ENCODE measurements at places on chromosomes 12 and 14.

DNA sequence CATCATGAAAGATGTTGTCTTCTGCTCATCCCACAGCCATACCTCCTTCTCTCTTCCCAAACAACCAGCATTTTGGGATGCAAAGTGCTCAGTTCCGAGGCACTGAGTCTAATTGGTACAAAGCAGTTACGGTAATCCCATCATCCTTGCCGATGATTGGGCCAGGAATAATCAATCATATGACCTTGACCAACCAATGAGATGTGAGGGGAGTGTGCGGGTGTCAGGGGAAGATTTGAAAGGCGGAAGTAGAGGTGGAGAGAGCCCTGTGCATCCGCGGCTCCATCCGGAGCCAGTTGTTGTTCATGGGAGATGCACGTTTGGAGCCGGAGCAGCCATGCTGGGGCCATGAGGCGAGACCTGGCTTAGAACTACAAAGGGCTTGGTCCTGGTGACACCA, 67.3 kb downstream of the SYNE3 start:
- DNase-seq, result no peak

DNA sequence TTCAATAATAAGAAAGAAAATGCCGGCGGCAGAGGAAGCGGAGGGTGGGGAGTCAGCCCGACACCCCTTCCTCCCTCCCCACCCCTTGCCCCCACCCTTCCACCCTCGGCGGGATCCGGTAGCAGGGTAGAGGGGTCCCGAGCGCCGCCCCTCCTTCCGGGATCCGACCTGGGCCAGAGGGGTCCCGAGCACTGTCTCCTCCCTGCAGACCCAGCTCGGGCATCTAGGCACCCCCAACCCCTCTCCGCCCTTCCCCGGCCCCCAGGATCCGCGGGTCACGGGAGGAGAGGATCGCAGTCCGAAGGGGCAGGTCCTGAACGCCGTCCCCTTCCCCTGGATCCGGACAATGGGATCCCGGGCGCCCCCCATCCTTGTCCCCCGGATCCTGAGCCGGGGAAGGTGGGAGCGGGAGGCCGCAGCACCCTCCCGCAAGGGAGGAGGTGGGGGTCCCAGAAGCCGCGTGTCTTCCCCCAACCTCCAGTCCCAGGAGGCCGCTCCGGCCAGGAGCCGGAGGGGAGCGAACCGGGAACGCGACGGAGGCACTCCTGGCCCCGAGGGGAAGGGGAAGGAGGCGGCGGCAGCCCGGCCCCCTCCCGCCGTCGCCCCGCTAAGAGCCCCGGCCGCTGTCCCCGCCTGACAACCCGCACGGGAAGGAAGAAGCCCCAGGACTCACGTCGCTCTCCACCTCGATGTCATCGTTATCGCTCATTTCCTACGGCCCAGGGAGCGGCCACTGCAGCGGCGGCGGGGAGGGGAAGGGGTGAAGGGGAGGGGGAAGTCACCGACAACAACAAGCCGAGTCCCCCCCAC, 481 bp downstream of the MAX start:
- no peak for DNase-seq

GRCh38 chr14:32343926-32344430, 14.9 kb downstream of the AKAP6 start:
- DNase-seq, result no peak

DNA sequence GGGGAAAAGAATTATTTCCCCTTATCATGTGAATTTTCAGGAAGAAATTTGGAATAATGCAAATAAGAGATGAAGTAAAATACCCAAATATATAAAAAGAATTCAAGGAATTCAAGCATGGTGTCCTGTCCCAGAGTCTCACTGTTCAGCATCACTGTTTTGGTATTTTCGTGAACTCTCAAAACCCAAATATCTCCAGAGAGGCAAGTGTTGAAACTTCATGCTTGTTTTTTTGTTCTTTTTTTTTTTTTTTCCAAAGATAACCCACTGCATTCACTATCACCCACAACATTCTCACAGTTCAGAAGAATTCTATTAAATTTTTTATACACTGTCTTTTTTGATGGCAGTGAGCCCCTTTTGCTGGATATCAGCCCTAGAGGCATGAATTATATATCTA, 354.9 kb downstream of the DIO2 start:
- no peak for DNase-seq

DNA sequence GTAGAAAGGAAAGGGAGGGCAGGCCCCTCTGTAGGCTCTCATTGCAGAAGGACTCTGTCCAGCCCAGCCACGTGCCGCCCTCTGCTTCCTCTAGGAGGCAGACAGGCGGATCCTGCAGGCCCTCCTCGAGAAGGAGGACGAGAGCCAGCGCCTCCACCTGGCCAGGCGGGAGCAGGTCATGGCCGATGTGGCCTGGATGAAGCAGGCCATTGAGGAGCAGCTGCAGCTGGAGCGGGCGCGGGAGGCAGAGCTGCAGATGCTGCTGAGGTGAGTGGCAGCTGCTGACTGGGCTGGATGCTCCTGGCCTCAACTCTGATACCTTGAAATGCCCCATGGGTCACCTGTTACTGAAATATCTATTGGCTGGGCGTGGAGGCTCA, 10.9 kb downstream of the TCHP start:
- no peak for DNase-seq

GRCh38 chr12:25904442-25904841, 54.0 kb upstream of the RASSF8 start:
- DNase-seq, result no peak

DNA sequence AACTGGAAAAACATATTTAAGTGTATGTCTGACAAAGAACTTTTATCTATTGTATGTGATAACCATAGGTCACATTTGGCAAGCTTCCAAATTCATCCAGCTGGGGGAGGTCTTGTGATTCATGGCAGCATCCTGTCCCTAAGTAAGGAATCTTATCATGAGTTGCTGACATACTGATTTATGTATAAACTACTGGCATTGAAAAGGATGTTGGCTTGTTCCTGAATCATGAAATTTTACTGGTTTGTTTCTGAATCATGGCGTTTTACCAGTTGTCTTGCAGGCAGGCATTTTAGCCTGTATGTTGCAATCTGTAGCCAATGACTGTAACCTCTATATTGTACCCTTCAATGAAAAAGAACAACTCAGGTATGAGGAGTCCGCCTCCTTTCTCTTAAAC, 244.8 kb downstream of the IPO8 start:
- no peak for DNase-seq

DNA sequence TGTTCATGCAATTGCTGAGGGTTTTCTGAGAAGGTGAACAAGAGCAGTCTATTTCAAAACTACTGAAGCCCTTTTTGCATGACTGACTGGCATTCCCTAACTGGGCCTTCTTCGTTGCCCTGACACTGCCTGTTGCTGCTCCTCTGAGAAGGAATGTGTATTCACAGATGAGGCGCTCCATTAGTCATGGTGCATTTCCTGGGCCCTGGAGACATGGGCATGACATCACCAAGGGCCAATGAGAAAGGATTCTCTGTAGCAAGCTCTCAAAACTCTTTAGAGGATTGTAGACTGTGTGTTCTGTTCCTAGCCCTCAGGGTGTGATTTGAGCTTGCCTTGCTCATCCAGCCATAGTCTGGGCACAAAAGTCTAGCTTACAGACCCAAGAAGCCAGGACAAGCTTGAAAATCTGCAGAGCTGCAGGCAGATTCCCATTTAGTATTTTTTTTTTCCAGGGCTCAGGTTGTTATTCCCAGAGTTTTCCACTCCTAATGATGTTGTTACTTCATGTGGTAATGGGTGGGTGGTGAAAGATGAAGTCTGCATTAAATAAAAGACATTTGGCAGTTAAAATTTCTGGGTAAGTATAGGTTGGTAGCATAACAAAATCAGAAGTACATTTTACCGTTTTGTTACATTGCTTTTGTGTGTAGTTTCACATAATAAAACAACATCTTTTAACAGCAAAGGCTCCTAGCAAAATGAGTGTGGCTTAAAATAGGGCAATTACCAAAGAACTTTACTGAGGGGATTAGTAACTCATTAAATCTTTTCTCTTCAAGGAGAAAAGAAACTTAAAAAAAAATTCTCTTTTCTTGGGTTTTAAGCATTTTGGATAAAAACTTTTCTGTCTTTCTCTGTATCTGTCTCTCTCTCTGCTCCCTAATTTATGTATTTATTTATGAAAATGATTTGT, 318.4 kb downstream of the RAD51B start:
- DNase-seq, result no peak

DNA sequence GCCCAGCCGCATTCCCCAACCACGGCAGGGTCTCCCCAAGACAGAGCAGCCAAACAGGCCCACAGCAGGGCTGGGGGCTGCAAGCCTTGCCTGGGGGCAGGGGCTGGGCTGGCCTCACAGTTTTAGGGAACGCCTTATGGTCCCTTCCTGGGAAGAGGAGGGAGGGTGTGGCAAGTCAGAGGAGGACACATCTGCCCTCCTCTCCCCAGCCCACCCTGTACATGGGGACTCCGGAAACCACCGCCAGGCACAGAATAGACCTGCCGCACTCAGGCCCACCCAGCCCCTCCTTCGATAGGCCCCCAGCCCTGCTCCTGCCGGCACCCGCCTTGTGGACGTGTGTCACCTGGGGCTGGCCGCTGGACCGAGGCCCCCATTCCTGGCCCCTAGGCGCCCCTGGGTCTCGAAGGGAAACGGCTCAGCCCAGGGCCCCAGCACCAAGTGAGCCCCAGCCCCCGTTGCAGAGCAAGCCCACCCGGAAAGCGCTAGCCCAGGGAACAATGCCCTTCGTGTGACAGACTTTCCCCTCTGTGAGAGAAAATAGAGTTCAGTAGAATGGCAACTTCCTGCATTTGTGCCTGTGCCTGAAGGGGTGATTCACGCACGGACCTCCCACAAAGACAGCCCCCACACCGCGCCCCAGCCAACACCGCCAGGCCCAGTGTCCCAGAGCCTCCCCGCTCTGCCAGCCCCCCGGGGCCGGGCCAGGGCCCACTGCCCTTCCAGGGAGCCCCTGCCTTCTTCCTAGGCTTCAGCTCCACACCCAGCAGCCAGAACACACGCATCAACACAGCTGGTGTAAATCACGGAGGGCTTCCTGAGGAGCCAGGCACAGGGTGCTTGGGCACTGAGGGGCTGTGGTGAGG, 12.0 kb upstream of the NUDT14 start:
- no peak for DNase-seq

- no peak for DNase-seq
These were observed at the start of gene CD9 for GRCh38 chr12:6200256-6201212. CD9 (plus strand) TSS chr12:6200400; CDS start chr12:6200500, 100 bp downstream.

GRCh38 chr12:3750616-3751015, 2.3 kb downstream of the CRACR2A start:
- DNase-seq, result no peak

DNA sequence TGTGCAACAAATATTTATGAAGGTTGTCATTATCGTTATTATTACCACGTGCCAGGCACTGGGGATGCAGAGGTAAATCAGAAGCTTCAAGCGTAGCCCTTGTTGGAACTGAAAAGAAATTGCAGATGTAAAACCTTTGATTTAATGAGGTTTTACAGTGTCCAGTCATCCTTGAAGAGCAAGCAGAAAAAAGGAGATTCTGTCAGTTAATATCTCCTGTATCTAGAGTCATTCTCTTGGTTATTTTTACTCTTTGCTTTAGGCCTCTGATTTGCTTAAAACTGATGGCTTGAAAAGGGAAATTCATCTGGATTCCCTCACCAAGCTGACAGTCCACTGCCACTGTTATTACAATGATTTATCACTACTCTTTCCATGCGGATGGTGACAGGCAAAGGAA, 179.3 kb downstream of the GALC start:
- no peak for DNase-seq
